ENCODE measurements at places on chromosomes 5 and 9.

- no peak for DNase-seq
These were observed 88.9 kb downstream of the NUDT12 start for GRCh38 chr5:103473725-103474124.

DNA sequence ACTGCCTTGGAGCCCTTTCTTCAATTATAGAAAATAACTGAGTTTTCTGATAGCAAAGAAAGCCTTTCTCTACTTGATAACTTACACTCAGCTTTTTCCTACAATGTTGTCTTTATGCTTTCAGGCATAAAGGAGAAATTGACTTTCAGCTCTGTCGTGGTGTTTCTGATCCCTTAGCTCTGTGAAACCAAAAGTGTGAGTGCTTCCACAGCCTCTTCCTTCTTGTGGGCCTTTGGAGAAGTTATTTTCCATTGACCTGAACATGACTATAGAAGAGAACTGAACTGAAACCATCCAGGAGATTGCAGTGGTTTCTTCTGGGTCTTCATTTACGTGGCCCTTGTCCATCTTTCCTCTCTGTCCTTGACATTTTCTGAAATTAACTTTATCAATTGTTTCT is 59.5 kb upstream of the EQTN start:
- DNase-seq, result no peak

- DNase-seq, result no peak
These were observed 50.2 kb downstream of the CARTPT start for GRCh38 chr5:71769287-71769686.

DNA sequence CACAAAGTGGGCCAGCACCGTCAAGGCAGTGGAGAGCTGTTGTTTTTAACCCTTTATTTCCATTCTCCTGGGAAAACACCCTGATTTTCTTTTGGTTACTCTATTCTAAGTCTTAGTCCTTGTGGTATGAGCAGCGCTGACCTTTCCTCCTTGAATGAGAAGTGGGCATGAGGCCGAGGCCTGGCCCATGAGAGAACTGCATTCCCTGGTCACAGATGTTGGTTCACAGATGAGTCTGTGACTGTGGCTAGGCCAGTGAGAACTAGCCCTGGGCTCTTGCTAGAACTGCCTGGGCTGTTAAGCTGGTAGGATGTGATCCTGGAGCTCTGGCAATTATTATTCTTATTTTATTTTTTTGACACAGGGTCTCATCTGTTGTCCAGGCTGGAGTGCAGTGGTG is 71.7 kb upstream of the KLF9 start:
- no peak for DNase-seq

DNA sequence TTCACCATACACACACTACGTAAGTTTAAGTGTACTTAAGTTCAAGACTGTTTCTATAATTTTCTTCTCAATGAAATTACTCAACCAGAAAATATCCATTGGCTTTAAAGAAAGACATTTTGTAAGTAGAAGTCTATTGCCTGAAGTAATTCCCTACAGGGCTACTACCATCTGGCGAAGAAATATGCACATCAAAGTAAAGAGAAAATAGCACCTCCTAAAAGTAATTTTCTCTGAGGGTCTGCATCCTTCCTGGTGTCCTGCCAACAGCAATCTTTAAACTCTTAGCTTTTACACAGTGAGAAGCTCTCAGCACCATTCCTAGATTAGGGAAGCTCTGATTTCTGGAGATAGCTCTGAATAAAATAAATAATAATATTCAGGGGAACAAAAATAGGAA is 498.5 kb upstream of the TYRP1 start:
- no peak for DNase-seq

DNA sequence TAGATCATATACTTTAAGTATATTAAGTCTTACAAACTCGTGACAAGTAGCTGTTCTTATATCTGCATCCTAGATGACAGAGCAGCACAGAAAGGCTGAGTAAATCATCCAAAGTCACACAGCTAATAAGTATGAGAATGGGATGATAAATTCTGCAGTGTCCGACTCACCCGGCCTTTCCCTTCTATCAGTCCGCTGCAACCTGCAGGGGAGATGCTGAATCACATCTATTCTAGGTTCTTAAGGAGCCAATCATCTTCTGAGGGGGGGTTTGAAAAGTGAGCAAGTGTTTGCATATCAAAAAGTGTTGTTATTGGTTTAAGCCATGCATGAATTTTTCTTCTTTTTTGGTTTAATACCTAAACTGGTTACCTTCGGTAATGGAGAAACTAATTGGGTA is 38.9 kb downstream of the ADAMTS16 start:
- no peak for DNase-seq

DNA sequence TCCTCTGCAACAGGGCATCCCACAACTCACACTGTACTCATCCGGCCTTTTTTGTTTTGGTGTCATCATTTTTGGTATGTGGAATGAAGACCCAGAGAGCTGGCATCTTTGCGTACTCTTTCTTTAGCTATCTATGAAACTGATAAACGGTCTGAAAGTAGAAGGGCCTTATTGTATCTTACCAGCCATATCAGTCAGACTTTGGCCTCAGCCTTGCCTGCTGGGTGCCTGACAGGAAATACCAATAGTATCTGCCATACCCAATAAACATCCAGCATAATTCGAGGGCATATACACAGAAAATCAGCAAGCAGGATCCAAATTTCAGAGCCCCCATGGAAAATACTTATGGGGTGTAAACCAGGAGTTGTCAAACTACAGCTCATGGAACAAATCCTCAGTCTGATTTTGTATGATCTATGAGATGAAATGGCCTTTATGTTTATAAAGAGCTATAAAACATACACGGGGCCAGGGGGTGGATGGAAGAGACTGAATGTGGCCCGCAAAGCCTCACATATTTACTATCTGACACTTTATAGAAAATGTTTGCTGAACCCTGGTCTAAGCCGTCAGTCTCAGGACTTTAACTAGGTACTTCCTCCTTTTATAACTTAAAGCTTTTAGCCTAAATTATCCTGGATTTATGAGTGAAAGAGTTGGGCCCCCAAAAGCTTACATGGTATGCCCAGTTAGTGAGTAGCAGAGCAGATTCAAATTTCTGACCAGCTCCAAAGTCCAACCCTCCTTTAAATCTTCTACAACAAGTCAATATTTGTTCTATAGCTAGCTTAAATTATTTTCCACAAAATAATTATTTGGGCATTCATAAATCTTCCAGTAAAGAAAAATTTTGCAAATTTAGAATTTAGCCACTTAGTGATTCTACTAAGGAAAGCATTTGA is 308.0 kb upstream of the PUM3 start:
- DNase-seq, result no peak
